ENCODE measurements at places on chromosomes 5 and 9. TPM values are rescaled to one million over a fixed set of nuclear protein-coding genes. Genes with fewer than 3 reads are reported as not detected.

The HCN1 gene
- not detected for polyA plus RNA-seq

The CENPK gene
- polyA plus RNA-seq = 9.5 TPM

The HARS2 gene
- polyA plus RNA-seq = 19.0 TPM

The PCDHGA4 gene
- polyA plus RNA-seq = not detected

The C5orf58 gene
- not detected for polyA plus RNA-seq

The CFAP90 gene
- polyA plus RNA-seq = not detected

The ZCCHC7 gene
- 76.8 TPM for polyA plus RNA-seq

The C9orf153 gene
- 0.14 TPM for polyA plus RNA-seq

The BRD3 gene
- 35.7 TPM for polyA plus RNA-seq

The NIM1K gene
- not detected for polyA plus RNA-seq

The ZNF366 gene
- polyA plus RNA-seq = not detected

The SLC6A3 gene
- polyA plus RNA-seq = not detected

The ADAMTS13 gene
- 0.35 TPM for polyA plus RNA-seq

The PCDHA1 gene
- not detected for polyA plus RNA-seq

The NIPAL4 gene
- 2.2 TPM for polyA plus RNA-seq

The LCN10 gene
- polyA plus RNA-seq = 68.0 TPM

The PCDHGA7 gene
- polyA plus RNA-seq = not detected

The CYFIP2 gene
- 366 TPM for polyA plus RNA-seq

The PROB1 gene
- polyA plus RNA-seq = 1.5 TPM

The PRDM9 gene
- not detected for polyA plus RNA-seq

The CDH10 gene
- polyA plus RNA-seq = not detected

The MAP1B gene
- polyA plus RNA-seq = 0.10 TPM

The FAM193B gene
- polyA plus RNA-seq = 4.5 TPM

The SLC1A1 gene
- polyA plus RNA-seq = not detected

The MUSK gene
- not detected for polyA plus RNA-seq

The C9orf50 gene
- polyA plus RNA-seq = not detected

The FBLL1 gene
- not detected for polyA plus RNA-seq

The FCN2 gene
- polyA plus RNA-seq = not detected

The ECM2 gene
- polyA plus RNA-seq = not detected

The SPATA31E1 gene
- not detected for polyA plus RNA-seq

The INSL6 gene
- polyA plus RNA-seq = 0.38 TPM

The TNC gene
- not detected for polyA plus RNA-seq

The PCDHGB2 gene
- 0.21 TPM for polyA plus RNA-seq

The DNAH5 gene
- polyA plus RNA-seq = not detected

The SPATA24 gene
- 4.7 TPM for polyA plus RNA-seq

The GDNF gene
- not detected for polyA plus RNA-seq

The SLC25A2 gene
- not detected for polyA plus RNA-seq

The VCAN gene
- polyA plus RNA-seq = 1.6 TPM

The MAST4 gene
- 11.8 TPM for polyA plus RNA-seq

The HMHB1 gene
- polyA plus RNA-seq = not detected

The GABRP gene
- not detected for polyA plus RNA-seq

The GMCL2 gene
- not detected for polyA plus RNA-seq

The SLC24A2 gene
- not detected for polyA plus RNA-seq

The MTX3 gene
- polyA plus RNA-seq = 3.1 TPM
